ENCODE measurements at places on chromosomes 1 and 21. TPM values are rescaled to one million over a fixed set of nuclear protein-coding genes. Genes with fewer than 3 reads are reported as not detected.

Gene C1orf94
- polyA plus RNA-seq = not detected

Gene SPATA21
- polyA plus RNA-seq = 0.01 TPM

Gene ELAVL4
- polyA plus RNA-seq = not detected

Gene GFI1
- 0.69 TPM for polyA plus RNA-seq

Gene OR2L3
- polyA plus RNA-seq = 0.42 TPM

Gene FCER1G
- 10.8 TPM for polyA plus RNA-seq

DNA sequence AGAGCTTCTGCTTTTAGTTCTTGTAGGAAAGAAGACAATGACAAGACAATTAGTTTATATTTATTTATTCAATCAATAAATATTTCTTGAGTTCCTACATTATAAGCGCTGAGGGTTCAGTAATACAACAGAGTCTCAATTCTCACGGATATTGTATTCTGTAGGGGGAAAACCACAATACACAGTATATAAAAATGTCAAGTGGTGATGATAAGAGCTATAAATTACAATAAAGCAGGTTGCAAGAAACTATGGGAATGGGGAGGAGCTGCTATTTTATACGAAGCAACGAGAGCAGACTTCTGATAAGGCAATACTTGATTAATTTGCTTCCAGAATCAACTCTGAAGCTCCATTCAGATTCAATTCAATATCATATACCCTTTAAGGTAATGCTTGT is 10.6 kb upstream of the XCL1 start:
- no peaks in the 10 kb centered on the region for H3K4me1 ChIP-seq
- H3K27ac ChIP-seq = no peak overlapping the region
- no peak for DNase-seq
- no peak overlapping the region for H3K4me3 ChIP-seq

DNA sequence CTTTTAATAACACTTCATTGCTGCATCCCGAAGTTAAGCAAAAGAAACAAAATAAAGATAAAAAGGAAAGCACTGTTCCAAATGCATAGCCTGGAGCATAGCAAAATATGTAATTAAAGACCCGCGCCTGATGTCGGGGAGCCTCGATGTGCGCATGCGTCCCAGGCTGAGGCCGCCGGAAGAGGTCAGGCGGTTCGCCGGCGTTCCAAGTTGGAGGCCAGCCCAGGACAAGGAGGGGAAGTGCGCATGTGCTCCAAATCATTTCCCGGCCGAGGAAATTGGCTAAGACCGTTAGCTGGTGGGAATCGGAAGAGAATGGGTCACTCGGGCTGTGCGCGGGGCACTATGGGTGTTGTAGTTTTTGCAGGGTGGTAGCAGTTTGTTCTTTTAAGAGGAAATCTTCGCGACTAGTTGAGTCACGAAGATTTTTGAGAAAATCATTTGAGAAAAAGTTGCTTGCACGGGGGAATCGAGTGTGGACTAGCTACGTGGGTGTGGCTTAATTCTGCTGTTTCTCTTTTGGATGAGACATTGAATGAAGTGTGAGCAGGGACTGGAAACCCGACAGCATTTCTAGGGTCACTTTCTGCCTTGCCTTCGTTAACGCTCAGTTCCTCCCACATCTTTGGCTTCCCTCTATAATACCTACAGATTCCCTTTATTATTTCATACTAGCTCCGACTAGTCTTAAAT is 31.0 kb upstream of the CD1D start:
- peak; percentile 82 for DNase-seq
- H3K27me3 ChIP-seq = no peaks in the 10 kb centered on the region
- no peaks in the 10 kb centered on the region for H3K36me3 ChIP-seq
- H3K27ac ChIP-seq = peak overlapping the region; percentile 77

- no peak overlapping the region for H3K4me3 ChIP-seq
- H3K27ac ChIP-seq = no peak overlapping the region
- H3K36me3 ChIP-seq = no peaks in the 10 kb centered on the region
- H3K4me1 ChIP-seq = no peaks in the 10 kb centered on the region
These were observed 20.4 kb downstream of the LURAP1 start for GRCh38 chr1:46223472-46223943.

GRCh38 chr1:33973799-33974545 is 110.1 kb downstream of the HMGB4 start:
- DNase-seq = no peak
- no peak overlapping the region for H3K27ac ChIP-seq
- no peaks in the 10 kb centered on the region for H3K36me3 ChIP-seq
- H3K27me3 ChIP-seq = peaks cover 4% of the 10 kb centered on the region
- H3K4me1 ChIP-seq = no peaks in the 10 kb centered on the region

- no peak overlapping the region for H3K4me3 ChIP-seq
- no peak for DNase-seq
- no peak overlapping the region for H3K27ac ChIP-seq
- no peaks in the 10 kb centered on the region for H3K27me3 ChIP-seq
- no peaks in the 10 kb centered on the region for H3K36me3 ChIP-seq
These were observed 26.5 kb upstream of the SLC35A3 start for GRCh38 chr1:99943223-99943794.

GRCh38 chr1:85654066-85654782 is 54.0 kb downstream of the ZNHIT6 start:
- H3K27ac ChIP-seq = no peak overlapping the region
- peaks cover 37% of the 10 kb centered on the region for H3K36me3 ChIP-seq
- no peaks in the 10 kb centered on the region for H3K27me3 ChIP-seq
- H3K4me3 ChIP-seq = no peak overlapping the region

DNA sequence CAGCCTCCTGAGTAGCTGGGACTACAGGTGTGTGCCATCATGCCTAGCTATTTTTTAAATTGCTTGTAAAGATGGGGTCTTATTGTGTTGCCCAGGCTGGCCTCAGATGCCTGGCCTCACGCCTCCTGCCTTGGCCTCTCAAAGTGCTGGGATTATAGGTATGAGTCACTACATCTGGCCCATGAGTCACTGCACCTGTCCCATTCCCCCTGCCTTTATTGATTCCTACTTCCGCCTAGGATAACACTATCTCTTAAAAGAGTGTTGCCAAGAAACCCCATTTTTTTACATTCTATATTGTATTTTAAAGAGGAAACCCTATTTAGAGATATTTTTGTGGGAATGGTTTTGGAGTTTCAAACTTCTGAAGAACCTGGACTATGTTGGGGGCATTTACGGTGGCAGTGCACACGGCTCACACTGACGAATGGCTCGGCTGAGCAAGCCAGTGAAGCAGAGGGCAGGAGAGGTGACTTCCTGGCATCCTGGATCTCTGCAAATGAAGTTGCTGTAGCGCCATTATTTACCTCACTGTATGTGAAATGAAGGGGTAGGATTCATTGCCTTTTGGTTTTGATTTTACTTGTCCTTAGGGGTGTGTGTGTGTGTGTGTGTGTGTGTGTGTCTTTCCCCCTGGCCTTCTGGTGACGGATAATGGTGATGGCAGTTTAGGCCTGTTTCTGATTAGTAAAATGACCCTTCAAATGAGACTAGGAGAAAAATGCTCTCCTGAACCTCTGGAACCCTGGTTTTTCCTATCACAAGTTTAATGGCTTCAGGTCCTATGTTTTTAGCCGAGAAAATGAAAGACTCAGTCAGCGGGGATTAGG is 22.5 kb downstream of the KIF26B start:
- no peaks in the 10 kb centered on the region for H3K27me3 ChIP-seq
- H3K4me1 ChIP-seq = no peaks in the 10 kb centered on the region
- no peaks in the 10 kb centered on the region for H3K36me3 ChIP-seq
- no peak for DNase-seq
- H3K4me3 ChIP-seq = no peak overlapping the region

- H3K4me1 ChIP-seq = peaks cover 4% of the 10 kb centered on the region
- H3K27me3 ChIP-seq = no peaks in the 10 kb centered on the region
- no peak overlapping the region for H3K4me3 ChIP-seq
These were observed 13.1 kb downstream of the S100A10 start for GRCh38 chr1:151980287-151981177.

DNA sequence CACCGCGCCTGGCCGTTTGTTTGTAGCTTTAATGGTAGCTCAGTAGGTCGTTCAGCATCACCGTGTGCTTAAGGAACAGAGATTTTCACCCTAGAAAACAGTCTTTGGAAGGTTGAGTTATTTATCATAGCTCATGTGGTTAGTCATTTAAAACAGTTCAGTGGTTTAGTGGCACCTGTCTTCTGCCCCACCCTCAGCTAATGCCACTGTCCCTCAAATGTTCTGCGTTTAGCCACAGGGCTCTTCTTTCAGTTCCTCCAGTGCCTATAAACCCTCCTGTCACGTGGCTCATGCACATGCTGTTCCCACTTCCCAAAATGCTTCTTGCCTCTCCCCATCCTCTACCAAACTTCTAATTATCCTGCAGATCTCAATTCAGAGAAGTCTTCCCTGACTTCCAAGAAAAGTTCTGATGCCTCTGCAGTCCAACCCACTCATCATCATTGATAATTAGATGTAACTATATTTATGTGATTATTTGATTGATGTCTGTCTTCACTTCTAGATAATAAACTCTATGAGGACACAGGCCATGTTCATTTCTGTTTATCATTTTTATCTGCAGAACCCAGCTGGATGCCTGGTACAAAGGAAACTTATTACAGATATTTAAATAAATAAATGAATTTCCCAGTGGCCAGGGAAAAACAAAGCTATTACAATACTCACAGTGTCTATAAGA is 14.4 kb upstream of the DIPK1A start:
- no peak overlapping the region for H3K4me3 ChIP-seq
- H3K36me3 ChIP-seq = no peaks in the 10 kb centered on the region
- peak overlapping the region; percentile 88 for H3K27ac ChIP-seq
- no peaks in the 10 kb centered on the region for H3K27me3 ChIP-seq
- H3K4me1 ChIP-seq = peaks cover 90% of the 10 kb centered on the region
- DNase-seq = peak; percentile 89

DNA sequence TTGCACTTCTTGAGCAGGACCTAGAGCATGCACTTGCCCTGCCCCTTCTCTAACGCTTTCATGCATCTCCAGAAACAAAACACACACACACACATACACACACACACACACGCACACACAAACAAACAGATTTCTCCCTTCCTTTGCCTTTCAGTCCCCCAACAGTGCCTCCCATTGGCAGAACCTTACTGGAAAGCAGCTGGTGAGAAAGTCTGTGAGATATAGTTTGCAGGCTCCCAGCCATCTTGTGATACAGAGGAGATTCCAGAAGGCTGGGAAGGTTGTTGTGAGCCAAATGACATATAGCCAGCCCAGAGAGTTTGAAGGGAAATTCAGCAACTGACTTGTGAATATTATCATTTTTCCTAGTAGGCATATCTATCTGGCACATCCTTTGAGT is 35.9 kb upstream of the ZRANB2 start:
- H3K4me1 ChIP-seq = no peaks in the 10 kb centered on the region
- H3K4me3 ChIP-seq = no peak overlapping the region
- H3K36me3 ChIP-seq = no peaks in the 10 kb centered on the region
- no peak overlapping the region for H3K27ac ChIP-seq

DNA sequence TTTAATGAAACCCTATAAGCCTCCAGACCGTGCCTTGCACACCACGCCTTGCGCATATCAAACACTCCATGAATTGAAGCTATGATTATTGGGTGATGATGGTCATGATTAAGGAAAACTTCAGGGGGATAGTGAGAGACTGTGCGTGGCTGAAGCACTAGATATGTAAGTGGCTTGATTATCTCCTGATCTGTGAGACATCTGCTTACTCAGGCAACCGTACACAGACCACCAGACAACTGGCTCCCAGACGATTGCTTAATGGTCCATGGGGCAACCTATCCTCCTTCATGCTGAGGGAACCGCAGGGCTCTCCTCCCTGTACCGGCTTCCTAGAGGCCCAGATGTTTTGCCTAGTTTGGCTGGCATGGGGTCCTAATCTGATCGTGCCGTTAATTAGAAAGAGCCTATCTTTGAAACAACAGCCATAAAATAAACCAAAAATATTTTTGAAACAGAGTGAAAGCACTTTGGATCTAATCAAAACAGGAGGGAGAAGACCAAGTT is 51.6 kb downstream of the IRF2BP2 start:
- H3K36me3 ChIP-seq = no peaks in the 10 kb centered on the region
- no peak overlapping the region for H3K4me3 ChIP-seq
- H3K27ac ChIP-seq = no peak overlapping the region
- H3K4me1 ChIP-seq = no peaks in the 10 kb centered on the region
- no peaks in the 10 kb centered on the region for H3K27me3 ChIP-seq

GRCh38 chr1:224180783-224181452 is 2.1 kb upstream of the DEGS1 start:
- no peak for DNase-seq
- H3K36me3 ChIP-seq = no peaks in the 10 kb centered on the region
- H3K4me1 ChIP-seq = peaks cover 30% of the 10 kb centered on the region
- H3K27me3 ChIP-seq = no peaks in the 10 kb centered on the region
- no peak overlapping the region for H3K27ac ChIP-seq

GRCh38 chr1:100353071-100353801 is 930 bp downstream of the CDC14A start:
- peaks cover 22% of the 10 kb centered on the region for H3K4me1 ChIP-seq
- H3K36me3 ChIP-seq = peaks cover 2% of the 10 kb centered on the region
- peak overlapping the region; percentile 88 for H3K4me3 ChIP-seq
- H3K27me3 ChIP-seq = no peaks in the 10 kb centered on the region
- H3K27ac ChIP-seq = peak overlapping the region; percentile 52

DNA sequence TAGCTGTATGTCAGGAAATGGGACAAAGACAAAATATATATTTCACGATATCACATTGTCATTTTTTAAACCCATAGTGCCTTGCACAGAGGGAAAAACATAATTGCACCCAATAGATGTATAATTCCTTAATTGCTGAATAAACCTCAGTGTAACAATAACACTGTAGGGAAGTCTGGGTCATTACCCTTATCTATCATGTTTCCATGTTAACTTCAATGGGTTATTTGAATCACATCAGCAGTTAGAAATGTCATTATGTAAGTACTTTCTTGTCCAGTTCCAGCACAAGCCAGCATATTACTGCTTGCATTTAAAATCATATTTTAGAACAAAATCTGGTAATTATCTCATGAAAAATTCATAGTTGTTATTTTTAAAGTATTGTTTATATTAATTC is 222.7 kb downstream of the HMCN1 start:
- H3K4me1 ChIP-seq = no peaks in the 10 kb centered on the region
- H3K27ac ChIP-seq = no peak overlapping the region
- no peaks in the 10 kb centered on the region for H3K36me3 ChIP-seq
- DNase-seq = no peak
- no peaks in the 10 kb centered on the region for H3K27me3 ChIP-seq

DNA sequence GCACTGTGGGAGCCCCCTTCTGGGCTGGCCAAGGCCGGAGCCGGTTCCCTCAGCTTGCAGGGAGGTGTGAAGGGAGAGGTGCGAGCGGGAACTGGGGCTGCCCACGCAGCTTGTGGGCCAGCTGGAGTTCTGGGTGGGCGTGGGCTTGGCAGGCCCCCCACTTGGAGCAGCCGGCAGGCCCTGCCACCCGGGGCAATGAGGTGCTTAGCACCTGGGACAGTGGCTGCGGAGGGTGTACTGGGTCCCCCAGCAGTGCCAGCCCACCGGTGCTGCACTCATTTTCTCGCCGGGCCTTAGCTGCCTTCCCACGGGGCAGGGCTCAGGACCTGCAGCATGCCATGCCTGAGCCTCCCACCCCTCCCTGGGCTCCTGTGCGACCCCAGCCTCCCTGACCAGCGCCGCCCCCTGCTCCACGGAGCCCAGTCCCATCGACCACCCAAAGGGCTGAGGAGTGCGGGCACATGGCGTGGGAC is 11.6 kb downstream of the SCYL3 start:
- peaks cover 4% of the 10 kb centered on the region for H3K36me3 ChIP-seq
- H3K4me1 ChIP-seq = peaks cover 12% of the 10 kb centered on the region
- no peak for DNase-seq
- H3K4me3 ChIP-seq = no peak overlapping the region
- H3K27ac ChIP-seq = no peak overlapping the region

- H3K36me3 ChIP-seq = no peaks in the 10 kb centered on the region
- H3K27me3 ChIP-seq = no peaks in the 10 kb centered on the region
- peaks cover 38% of the 10 kb centered on the region for H3K4me1 ChIP-seq
- H3K27ac ChIP-seq = peak overlapping the region; percentile 56
- H3K4me3 ChIP-seq = no peak overlapping the region
These were observed 38.3 kb downstream of the CD34 start for GRCh38 chr1:207872621-207873020.

Measured in B cell (primary cell).